ENCODE measurements at places on chromosomes 6 and 20. TPM values are rescaled to one million over a fixed set of nuclear protein-coding genes. Genes with fewer than 3 reads are reported as not detected.

DNA sequence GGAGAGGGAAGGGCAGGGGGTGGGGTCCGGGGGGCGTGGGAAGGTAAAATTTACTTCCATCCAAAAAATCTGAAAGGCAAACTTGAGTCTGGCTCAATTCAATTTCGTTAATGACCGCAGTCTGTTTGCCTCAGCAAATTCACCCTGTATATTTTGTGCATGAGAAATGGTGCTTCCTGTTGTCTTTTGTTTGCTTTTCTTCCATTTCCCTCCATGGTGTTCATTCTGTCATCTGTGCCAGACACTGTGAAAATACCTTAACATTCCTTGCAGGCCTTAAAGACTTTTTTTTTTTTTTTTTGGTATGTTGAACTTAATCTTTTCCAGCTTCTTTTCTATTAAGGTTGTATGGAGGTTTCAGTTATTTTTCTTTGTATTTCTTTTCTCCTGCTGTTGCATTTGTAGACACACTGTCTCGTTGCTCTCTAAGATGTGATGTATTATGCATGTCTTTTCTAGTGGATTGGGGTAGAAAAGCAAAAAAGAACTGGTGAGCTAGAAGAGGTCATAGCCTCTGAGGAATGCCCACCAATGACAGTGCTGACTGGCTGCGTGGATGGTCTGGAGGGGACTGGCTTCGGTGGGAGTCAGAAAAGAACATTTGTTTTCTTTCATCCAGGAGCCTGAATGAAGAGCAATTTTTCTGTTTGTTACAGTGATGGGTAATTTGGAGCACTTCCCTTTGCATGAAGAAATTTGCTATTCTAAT, 585.0 kb upstream of the MAP3K7 start:
- no peak for DNase-seq

- DNase-seq = no peak
These were observed 231.8 kb upstream of the RREB1 start for GRCh38 chr6:6875818-6876470.

DNA sequence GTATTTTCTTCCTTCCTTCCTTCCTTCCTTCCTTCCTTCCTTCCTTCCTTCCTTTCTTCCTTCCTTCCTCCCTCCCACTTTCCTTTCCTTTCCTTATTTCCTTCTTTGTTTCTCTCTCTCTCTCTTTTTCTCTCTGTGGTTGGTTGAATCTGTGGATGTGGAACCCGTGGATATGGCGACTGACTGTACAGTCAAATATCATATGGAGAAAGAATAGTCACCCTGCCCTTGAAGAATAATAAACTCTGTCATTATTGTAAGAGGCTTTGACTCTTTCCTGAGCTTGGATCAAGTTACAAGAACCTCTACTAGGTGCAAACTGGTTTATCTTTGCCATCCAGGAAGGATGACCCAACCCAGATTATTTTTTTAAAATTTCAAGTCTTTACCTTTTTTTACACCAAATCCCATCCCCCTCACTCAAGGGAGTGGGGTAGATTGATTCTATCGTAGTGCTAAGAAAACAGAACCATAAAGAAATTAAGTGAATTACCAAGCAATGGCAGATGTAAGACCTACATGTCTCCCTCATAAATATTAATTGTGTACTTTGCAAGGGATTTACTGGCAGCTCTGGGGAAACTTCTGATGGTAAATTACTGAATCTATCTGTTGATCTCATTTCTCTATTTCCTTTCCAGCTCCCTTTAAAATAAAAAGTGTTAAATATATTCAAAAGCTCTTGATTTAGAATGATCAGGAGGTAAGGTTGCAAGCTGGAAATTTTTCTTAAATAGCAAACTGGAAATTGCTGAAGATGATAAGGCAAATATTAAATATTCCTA, 667.5 kb downstream of the UTRN start:
- DNase-seq = no peak

- peak; percentile 83 for DNase-seq
These were observed 719 bp downstream of the SMPD2 start for GRCh38 chr6:109441069-109441816.

DNA sequence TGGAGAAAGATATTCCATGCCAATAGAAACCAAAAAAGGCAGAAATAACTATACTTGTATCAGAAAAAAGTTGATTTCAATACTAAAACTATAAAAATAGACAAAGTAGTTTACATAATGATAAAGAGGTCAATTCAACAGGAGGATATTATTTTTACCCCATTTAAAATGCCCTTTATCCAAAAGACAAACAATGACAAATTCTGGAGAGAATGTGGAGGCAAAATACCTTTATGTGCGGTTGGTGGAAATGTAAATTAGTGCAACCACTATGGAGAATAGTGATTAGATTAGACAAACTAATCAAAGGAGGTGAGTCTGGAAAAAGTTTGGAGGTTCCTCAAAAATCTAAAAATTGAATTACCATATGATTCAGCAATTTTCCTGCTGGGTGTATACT, 1262.3 kb downstream of the GRIK2 start:
- DNase-seq = no peak

GRCh38 chr6:50720623-50721022, 7.3 kb downstream of the TFAP2D start:
- DNase-seq = no peak

GRCh38 chr20:62656197-62656918, 14.1 kb downstream of the SLCO4A1 start:
- no peak for DNase-seq

DNA sequence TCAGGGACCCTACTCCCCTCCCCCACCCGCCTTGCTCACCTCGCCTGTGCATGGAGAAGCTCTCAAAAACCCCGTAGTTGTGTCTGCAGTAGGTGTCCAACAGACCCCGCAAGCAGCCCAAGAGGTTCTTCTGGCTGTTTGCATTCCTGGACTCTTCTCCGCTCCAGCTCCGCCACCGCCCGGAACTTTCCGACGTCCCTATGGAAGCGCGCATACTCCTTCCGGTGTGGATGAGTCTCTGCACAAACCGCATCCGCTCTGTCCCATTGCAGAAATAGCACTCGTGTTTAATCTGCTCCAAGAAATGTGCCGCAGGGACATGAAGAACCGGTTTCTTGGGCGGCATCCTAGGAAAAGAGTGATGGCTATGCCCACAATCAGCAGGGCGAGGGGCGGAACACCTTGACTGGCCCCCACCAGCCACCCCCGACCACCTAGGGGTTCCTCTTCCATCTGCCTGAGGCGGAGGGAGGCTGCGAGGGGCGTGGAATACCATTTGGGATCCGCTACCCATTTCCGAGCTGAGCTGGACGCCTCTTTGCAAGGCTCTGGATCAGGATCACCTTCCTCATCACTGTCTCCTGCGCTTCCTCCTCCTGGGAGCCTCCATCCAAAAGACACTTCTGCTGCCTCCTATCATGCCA, 20.2 kb downstream of the HLA-DRA start:
- DNase-seq = no peak

TMEM244 gene
- total RNA-seq = not detected

TAAR8 gene
- total RNA-seq = not detected

MYLIP gene
- 52.8 TPM for total RNA-seq

GMPR gene
- 51.4 TPM for total RNA-seq

ZNF165 gene
- 3.6 TPM for total RNA-seq

CPXM1 gene
- total RNA-seq = 5.2 TPM

Measured in kidney (tissue), 22 donors.